ENCODE measurements at places on chromosomes 13 and 19. TPM values are rescaled to one million over a fixed set of nuclear protein-coding genes. Genes with fewer than 3 reads are reported as not detected.

SLC17A7 gene
- total RNA-seq = 1.1 TPM

UPK1A gene
- total RNA-seq = not detected

LRRC63 gene
- not detected for total RNA-seq

POU2F2 gene
- 0.92 TPM for total RNA-seq

TUBB4A gene
- total RNA-seq = 3.9 TPM

ERFL gene
- not detected for total RNA-seq

- no peak for DNase-seq
Measured at GRCh38 chr19:19631346-19631745, 3.3 kb upstream of the LPAR2 start.

- no peak for DNase-seq
Measured at GRCh38 chr19:52494518-52494917, 33.0 kb upstream of the ZNF808 start.

GRCh38 chr19:57290970-57291369, 10.7 kb downstream of the ZNF460 start:
- no peak for DNase-seq

- DNase-seq = no peak
Measured at GRCh38 chr13:60080850-60081249, 82.9 kb downstream of the DIAPH3 start.

GRCh38 chr19:48342841-48343540, 17.6 kb downstream of the EMP3 start:
- DNase-seq = no peak

DNA sequence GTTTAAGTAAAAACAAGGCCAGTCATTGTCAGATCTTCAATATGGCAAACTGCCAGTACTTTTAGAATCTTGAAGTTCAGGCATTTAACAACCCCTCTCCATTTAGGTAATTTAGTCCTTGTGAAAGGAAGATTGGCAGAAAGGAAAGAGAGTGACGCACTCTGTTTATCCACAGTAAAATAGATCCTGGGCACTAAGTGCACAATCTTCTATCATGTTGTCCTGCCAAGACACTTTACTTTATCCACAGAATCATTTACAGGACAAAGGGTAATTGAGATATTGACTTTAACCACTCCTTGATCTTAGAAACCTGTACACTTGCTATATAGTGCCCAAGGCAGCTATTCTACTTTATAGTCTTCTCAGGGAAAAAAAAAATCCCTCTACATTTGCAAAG, 786.4 kb upstream of the SLITRK1 start:
- DNase-seq = no peak

DNA sequence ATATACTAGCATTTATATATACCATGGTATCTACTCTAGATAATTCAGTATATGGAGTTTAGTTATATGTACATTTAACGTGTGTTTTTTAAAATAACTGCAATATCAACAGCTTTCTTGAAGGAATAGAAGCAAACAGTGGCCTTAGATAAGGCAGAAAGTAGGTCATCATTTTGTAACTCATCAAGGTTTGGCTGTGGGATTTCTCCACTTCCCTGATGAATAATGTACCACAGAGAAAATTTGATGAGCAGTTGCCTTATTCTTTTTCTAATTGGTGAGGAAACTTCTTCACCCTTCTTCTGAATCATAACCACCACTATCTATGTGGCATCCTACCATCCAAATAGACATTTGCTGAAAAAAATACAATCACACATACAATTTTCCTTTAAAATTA, 590.2 kb upstream of the SPRY2 start:
- no peak for DNase-seq

DNA sequence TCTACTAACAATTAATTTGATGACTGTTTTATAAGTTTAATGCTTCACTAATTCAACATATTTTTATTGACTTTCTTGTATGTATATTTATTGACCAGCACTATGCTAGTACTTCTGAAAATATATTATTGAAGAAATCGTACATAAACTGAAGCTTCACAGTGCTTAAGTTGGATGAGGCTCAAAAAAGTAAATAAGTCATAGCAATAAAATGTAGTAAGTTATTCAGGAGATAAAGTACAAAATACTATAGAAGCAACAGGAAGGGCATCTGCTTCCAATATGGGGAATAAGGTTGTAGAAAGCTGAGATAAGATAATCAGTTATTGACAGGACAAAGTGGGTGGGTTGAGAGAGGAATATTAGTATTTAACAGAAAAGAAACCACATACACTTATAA, 944.9 kb upstream of the MIR17HG start:
- no peak for DNase-seq

GRCh38 chr19:39424934-39425333, 10.8 kb downstream of the RPS16 start:
- DNase-seq = no peak

DNA sequence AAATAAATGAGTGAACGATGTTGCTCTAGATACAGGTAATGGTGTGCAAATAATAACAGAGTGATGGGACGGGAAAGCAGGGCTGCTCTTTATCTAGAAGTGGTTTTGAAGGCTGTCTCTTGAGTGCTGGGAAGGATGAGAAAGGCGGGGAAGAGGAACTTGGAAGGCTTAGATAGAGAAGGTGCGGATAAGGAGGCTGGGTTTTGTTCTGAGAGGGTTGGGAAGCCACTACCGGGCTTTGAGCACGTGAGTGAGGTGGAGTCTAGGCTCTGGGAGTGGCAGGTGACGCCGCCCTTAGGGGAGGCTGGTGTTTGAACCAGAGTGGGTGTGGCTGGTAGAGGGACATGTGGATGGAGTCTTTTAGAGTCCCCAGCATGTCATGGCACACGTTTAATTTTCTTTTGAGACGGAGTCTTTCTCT, 811 bp downstream of the ARMC6 start:
- DNase-seq = peak; percentile 85

DNA sequence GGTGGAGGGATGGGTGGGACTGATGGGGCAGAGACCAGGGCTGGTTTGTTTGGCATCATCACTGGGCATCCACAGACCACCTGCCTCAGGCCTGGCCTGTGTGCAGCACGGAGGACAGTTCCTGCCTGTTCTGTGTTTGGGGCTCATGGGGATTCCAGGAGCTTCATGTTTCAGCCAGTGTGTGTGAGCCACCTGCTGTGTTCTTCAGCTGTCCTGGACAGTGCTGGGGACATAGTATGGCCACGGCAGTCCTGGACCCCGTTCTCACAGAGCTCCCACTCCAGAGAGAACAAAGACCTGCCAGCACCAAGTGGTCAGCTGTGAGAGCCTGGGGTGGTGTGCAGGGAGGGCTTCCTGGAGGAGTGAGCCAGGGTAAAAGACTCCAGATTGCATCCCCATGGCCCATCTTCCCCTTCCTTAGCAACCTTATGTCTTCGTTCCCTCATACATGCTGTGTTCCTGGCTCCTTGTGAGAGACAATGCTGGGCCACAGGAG, 2.0 kb upstream of the CCDC97 start:
- DNase-seq = no peak

DNA sequence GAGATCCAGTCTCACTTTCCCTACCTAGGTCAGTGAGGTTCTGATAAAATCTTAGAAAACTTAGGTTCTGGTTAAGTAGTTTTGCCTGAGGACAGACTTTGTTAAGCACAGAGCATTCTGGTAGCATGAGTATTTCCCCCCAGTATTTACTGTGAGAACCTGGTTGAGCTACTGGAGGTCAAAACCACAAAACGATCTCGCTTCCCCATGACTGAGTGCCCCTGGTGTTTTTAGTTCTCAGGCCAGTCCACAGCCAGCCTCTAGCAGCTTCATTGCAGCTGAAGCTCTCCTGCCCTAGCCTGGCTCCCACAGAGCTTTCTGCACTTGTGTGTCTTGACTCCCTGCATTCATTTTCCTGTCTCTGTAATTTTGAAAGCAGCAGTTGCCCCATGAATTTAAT, 1138.2 kb downstream of the UQCRFS1 start:
- no peak for DNase-seq

- DNase-seq = no peak
Measured at GRCh38 chr13:27381601-27382000, 42.8 kb upstream of the GTF3A start.

DNA sequence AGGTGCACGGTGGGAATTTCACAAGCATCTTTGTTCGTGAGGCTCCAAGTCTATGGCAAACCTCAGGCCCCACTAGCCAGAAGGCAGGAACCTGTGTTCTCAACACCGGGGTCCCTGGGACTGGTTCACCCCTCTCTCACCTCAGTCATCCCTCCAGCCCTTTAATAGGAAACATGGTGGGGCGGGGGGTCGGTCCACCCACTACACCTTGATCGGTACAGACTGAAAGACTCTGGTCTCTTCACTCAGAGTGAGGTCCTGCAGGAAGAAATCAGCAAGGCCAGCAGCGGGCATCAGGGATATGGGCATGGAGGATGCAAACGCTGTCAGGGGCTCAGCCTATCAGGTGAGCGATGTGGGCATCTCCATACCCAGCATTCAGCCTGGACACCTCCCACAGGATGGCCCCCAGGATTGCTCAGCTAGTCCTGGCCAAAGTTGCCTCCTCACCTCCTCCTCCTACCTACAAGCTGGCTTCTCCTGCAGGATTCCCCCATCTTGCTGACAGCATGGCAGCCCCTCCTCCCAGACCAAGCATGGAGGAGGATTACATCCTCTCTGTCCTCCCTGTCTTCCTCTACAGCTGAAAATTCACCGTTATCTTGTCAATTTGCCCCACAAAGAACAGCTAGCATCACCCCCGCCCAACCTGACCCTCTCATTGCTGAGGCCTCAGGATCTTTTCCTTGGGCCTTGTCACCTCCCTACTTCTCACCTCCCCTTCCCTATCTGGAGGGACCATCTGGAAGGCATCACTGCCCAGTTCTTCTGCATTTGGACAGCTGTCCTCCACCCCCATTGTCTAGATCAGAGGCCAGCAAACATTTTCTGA, 37.3 kb upstream of the CD33 start:
- DNase-seq = no peak

- peak; percentile 94 for DNase-seq
Measured at GRCh38 chr13:93226623-93227279, at the start of gene GPC6. Gene GPC6 (plus strand): TSS chr13:93226807.

- no peak for DNase-seq
Measured at GRCh38 chr13:70864731-70865130, 756.5 kb upstream of the KLHL1 start.

DNA sequence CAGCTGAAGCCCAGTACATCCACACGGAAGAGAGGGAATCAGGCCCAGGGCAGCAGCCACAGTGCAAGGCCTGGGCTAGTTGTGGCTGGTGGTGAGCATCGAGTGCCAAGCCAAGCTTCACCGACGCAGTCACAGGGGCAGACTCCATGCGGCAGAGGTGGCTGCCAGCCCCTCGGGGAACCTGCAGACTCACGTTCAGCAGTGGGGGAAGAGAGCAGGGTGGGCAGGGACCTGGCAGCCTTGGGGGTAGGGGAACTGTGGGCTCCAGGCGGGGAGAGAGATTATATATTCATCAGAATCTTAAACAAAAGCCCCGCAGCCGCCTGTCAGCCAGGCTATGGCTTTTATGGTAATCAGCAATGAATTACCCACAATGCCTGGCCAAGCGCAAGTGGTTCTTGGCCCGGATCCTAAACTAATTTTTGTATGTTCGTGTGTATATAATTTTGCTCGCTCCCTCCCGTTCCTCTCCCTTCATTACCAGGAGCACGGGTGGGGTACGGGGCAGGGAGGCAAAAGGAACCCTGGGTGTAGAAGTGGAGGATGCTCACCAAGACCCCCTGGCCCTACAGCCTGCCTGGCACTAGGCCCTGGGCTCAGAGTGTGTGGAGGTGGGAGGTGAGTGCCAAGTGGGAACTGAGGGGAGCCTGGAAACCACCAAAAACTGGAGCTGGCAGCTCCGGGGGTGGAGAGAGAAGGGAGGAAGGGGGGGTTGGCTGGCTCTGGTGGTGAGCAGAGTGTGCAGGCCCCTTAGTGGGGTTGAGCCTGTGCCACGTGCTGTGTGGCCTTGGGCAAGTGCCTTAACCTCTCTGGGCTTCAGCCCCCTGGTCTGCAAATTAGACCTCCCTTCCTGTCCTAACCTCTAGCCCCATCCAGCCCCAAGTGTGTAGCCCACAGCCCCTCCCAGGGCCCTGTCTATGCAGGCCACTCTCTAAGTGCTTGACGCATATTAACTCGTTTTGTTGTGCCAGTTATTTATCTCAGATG, 31.9 kb downstream of the PTPRS start:
- peak; percentile 72 for DNase-seq

DNA sequence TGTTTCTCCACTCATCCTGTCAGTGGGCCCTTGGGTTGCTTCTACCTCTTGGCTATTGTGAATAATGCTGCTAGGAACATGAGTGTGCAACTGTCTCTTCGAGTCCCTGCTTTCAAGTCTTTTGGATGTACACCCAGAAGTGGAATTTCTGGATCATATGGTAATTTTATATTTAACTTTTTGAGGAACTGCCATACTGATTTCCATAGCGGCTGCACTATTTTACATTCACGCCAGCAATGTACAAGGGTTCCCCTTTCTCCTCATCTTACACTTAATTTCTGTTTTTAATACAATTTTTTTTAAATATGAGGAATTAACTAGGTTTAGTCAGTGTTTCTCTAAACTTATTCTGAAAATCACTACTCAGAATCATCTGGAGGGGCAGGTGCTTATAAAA, 24.2 kb upstream of the SLC46A3 start:
- no peak for DNase-seq

- no peak for DNase-seq
Measured at GRCh38 chr19:47720669-47721422, 7.6 kb downstream of the EHD2 start.

DNA sequence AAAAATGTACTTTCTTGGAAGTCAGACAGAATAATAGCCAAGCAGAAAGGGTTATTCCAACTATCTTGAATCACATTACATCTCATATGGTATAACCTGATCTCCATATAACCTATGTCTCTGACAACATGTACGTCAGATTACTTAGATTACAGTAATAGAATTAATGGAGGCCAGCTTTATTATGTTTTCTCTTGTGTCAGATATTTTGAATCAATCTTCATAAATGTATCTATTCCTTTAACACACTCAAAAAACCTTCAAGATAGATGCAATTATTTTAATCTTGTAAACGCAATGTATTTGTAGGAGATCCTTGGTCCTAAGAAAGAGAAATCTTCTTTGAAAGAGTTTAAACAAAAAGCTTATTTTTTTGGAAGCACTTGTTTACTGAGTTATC, 188.4 kb upstream of the KLF12 start:
- DNase-seq = no peak

DNA sequence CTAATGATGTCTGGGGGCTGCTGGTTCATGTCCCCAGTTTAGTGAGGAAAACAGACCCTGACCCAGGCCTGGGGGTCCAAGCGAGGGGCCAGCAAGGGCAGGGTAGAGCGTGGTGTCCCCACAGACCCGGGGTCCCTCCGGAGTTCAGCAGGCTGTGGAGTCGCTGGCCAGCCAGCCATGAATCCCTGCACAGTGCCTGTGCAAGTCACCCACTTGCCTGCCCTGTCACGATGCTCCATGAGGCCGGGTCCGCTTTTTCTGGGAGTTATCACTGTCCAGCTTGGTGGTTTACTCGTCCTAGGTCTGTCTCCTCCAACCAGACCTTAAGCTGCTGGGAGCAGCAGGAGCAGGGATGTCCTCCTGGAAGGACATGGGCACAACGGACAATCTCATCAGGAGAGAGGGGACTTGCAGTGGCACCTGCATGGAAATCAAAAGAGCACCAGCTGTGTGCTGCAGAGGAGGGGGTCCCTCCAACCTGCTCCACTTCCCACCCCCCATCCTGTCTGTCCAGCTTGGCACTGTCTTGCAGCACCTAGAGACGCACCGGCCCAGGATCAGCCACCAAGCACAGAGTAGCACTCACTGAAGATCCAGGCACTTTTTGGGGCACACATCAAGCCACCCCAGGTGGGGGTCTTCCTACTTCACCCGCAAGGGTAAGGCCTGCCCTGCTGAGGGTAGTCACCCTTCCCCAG, 121.8 kb downstream of the URI1 start:
- DNase-seq = no peak
